ENCODE measurements at places on chromosomes 5 and 9.

- DNase-seq: no peak
Observed at GRCh38 chr5:78587775-78588291, 60.7 kb downstream of the LHFPL2 start.

GRCh38 chr5:35617060-35617434, 616 bp upstream of the SPEF2 start:
- no peak for DNase-seq

- DNase-seq: no peak
Observed at GRCh38 chr5:111227801-111228200, 3.6 kb downstream of the CAMK4 start.

GRCh38 chr9:91162784-91163443, 198.8 kb downstream of the AUH start:
- DNase-seq: peak; percentile 31

- no peak for DNase-seq
Observed at GRCh38 chr5:88542786-88543185, 274.1 kb upstream of the TMEM161B start.

- DNase-seq: no peak
Observed at GRCh38 chr9:23343226-23343625, 482.8 kb downstream of the ELAVL2 start.

DNA sequence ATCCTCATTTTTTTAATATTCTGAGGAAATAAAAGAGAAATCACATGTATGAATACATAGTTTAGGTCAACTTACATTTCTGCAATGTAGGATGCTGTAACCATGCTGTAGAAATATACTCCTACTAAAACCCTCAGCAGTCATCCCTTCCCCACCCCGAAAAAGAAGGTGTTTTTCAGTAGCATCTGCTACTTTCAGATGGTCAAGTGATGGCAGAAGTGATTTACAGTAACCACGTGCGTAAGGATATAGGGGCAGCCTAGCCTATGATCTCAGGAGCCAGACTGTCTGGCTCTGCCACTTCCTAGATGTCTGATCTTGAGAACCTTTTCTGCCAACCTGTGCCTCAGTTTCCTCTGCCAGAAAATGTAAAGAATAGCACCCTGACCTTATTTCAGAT, 26.0 kb upstream of the SYK start:
- no peak for DNase-seq

DNA sequence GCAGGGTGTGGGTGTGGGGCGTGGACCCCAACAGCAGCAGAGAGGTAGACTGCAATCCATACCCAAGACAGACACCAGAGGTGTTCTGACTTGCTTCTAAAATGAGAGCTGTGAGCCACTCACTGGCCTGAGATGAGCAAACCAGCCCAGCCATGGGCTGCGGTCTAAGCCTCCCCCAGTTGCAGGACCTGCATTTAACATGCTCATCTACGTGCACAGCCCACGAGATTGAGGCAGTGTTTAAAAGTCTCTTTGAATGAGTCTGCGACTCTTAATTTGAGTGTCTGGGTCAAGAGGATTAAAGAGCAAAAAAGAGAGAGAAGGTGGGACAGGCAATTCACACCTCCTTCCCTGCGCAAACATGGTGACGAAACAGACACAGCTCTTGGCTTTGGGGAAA, 5.9 kb downstream of the SURF4 start:
- DNase-seq: no peak

GRCh38 chr5:6260846-6261245, 117.5 kb downstream of the MED10 start:
- no peak for DNase-seq

DNA sequence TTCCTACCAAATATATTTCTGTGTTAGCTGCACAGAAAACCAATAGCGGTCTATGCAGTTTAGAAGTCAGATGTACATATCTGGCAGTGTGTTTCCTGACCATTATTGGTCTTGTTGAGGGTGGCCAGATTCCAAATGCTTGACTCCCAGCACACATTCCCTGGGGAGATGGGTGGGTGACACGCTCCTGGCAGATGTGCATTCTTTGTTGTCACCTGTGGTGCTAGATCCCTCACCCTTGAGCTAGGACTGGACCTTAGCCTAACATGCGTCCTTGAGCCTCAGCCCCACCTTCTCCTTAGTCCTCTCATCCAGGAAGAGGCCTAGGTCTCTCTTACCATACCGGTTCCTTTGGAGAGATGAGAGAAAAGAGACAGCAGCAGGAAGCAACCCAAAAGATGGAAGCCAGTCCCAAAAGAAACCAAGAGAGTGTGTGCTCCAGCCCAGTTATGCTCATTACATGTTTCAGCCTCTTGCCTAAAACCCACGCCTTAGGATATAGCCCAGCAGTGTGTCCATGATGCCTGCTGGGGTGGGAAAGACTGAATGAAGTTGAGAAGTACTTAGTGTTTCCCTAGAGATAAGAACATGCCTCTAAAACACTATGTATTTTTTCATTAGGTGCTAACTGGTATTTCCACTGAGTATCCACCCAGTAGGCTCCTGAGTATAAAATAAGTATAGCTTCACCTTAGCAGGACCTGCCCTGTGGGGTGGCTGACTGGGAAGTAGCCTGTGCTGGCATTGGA, 116.7 kb downstream of the PDE8B start:
- DNase-seq: no peak

- DNase-seq: no peak
Observed at GRCh38 chr9:110954822-110955291, 83.4 kb downstream of the LPAR1 start.

DNA sequence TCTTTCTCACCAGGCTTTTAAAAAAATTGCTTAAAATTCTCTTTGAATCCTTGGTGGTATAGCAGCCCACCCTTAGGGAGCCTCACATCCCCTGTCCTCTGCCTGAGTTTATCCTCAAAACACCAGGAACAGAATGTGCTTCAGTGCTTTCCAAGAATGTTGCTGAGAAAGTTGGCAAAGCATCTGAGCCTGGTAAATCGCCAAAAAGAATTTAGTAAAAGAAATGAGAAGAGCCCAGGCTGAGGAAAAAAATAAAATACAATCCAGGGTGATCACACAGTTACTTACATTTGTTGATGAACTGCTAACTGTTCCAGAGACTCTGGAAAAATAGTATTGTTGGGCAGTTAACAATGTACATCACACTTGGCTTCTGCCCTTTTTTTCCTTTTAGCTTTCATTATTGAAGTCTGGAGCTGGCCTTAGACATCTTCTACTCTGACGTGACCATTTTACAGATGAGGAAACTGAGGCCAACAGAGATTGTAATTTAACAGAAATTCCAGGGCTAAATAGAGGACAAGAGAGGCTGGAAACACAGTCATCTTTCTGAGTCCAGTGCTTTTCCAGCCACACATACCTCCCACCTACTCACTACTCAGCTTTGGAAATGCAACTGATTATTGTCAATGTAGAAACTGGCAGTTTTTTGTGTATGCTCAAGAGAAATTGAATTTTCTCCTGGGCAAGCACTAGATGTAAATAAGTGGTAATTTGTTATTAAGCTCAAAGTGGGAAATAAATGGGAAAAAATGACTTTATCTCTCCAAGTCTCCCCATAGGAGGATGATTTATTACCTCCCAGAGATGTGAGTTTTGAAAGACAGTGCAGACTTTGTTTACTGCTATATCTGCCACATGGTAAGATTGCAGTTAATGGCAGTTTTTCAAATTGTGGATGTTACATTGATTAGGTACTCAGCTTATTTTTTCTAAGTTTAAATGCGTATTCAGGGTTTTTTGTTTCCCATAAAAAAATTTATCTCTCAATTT, 86.7 kb upstream of the ALDH1A1 start:
- DNase-seq: no peak

- no peak for DNase-seq
Observed at GRCh38 chr9:441126-441525, 226.5 kb downstream of the DOCK8 start.

- no peak for DNase-seq
Observed at GRCh38 chr5:176473335-176474006, 25.3 kb downstream of the FAF2 start.

GRCh38 chr9:86659413-86660046, 287.8 kb downstream of the GAS1 start:
- no peak for DNase-seq

DNA sequence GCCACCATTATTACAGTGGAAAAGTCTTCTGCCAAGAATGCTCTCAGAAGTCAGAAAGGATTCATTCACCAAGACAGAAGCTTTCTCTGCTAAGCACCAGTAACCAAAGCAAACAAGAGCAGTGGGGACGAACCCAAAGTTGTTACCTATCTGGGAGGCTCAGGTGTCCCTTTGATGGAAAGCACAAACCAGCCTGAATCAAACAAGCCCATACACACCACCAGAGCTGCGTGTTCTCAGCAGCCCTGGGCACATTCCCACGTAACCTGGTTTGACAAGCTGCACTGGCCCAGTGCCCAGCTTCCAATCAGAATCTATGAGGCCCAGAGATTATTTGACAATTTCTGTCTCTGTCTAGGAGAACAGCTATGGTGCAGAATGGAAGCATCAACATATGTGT, 252.6 kb downstream of the ACTL7B start:
- no peak for DNase-seq

GRCh38 chr5:145324767-145325479, 510.2 kb downstream of the PRELID2 start:
- no peak for DNase-seq

- no peak for DNase-seq
Observed at GRCh38 chr5:57650360-57651069, 167.9 kb upstream of the ACTBL2 start.

GRCh38 chr9:11326231-11326630, 713.4 kb upstream of the PTPRD start:
- DNase-seq: no peak

DNA sequence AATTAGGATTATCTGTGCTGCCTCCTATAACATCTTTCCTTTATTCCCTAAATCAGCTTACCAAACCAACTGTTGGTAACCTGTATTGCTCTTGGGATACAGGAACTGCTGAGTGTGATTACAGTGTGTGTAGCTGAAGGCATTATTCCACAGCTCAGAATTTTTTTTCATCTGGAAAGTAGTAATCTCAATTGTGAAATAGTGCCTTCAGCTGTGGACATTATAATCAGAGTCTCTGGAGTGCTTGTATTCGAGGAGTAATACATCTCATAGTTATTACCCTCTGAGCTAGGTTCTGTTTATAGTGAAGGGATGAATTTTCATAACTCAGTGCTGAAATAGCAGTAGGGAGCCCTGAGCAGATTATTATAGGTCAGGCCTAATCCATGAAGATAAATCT, 199.5 kb downstream of the MAST4 start:
- DNase-seq: no peak

- DNase-seq: no peak
Observed at GRCh38 chr5:106675687-106676086, 995.0 kb downstream of the EFNA5 start.

DNA sequence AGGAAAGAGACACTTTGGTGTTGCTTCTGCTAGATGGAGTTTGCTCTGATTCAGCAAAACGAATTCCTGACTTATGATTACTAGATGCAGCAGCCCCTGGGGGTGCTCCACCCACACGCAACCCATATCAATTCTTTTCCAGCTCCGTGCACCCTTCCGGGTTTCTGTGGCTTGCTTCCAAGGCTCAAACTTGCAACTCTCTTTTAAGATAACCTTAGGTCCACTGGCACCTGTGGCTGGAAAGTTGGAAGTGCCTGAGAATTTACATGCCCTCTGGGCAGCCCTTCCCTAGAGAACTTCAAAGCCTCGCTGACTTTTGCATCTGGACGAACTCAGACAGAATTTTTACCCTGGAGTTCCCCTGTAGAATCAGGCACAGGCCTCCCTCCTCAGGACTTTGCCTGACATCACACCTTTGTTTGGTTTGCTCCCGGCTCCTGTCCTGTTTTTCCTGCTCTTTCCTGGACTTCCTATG, 224.9 kb downstream of the SNX18 start:
- DNase-seq: no peak

GRCh38 chr9:88534456-88535225, at the start of gene NXNL2:
Gene NXNL2 (plus strand): TSS chr9:88535178. CDS start chr9:88535435, 257 bp downstream.
- no peak for DNase-seq

- DNase-seq: no peak
Observed at GRCh38 chr9:5110867-5111681, 74.4 kb downstream of the INSL6 start.

- DNase-seq: no peak
Observed at GRCh38 chr9:76438841-76439588, 20.0 kb upstream of the GCNT1 start.

- no peak for DNase-seq
Observed at GRCh38 chr5:132102101-132102701, 28.6 kb downstream of the CSF2 start.
